NCI-H1105 (cell line): ENCODE measurements at places on chromosomes 4 and X.

GRCh38 chr4:72338060-72338459 lies 231.0 kb downstream of the ADAMTS3 start:
- DNase-seq: no peak

DNA sequence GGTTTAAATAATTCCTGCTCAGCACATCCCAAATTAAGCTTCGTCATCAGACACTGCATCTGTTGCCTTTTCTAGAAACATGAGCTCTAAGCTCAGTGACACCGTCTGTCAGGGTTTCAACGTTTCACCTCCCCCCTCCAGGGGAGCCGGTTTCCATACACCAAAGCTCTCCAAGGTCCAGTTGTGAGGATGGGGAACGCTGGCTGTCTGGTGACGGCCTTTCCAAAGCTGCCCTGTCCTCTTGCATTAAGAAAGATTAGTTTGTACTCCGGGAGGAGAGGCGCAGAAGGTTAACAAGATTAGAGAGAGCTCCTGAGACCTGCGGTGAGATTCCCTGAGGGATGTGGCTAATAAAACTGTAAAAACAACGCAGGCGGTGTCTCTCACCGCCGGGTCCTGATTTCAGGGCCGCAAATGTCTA lies 43.2 kb downstream of the ASMT start:
- no peak for DNase-seq

DNA sequence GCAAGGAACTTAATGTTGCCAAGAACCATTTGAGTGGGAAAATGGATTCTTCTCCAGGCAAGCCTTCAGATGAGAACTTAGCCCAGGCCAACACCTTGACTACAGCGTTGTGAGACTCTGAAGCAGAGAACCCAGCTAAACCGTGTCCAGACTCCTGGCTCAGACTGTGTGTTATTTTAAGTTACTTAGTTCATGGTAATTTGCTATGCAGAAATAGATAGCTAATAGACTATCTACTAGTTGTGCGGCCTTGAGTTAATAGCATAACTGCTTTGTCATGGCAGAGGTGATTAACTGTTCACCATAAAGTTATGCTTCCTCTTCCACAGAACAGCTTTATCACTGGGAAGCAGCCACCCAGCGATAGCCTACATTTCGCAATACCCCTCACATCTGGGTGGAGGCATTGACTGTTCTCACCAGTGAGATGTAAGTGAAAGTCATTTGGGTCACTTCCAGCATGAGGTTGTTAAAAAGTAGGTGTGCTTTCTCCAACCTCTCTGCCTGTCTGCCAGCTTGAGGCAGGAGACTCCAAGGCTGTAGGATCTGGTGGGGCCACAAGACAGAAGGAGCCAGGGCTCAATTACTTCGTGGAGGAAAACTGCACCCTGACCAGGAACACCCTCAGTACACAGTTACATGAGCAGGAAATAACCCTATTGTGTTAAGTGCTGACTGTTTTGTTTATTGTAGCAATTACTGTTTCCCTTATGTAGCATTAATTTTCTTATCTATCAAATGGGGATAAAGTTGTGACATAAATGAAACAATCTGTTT lies 94.2 kb downstream of the GPAT3 start:
- no peak for DNase-seq

GRCh38 chr4:105998171-105999063 lies 103.1 kb downstream of the NPNT start:
- no peak for DNase-seq

DNA sequence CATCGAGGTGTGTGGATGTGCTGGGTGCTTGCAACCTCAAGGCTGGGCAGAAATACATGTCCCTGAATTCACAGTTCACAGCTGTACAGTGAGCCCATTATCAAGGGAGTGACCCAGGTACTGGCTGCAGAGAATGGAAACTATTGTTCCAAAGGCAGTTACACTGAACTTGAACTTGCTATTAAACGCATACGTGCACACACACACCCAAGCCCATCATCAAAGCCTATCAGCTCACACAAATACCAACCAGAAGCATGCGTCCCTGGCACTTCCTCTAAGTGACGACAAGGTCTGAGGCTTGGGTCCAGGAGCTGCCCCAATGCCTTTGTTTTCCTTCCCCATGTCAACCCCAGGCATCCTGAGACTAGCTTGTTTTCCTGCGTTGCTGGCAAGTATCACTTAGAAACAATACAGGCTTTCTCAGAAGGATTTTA lies 88.6 kb downstream of the IRF2 start:
- DNase-seq: no peak

DNA sequence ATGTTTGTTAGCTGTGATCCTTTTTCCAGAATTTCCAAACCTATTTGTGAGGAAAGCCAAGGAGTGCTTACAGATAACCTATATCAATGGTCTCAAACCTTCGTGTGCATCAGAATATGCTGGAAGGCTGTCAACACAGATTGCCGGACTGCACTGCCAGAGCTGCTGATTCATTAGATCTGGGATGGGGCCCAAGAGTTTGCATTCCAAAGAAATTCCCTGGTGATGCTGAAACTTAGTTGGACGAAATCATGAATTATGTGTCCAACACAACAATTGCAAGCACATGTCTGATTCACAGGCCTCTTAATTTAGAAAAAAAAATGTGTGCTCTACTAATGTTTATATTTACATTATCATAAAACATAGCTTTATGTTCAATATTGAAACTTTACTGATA lies 544.0 kb upstream of the AMOT start:
- no peak for DNase-seq

DNA sequence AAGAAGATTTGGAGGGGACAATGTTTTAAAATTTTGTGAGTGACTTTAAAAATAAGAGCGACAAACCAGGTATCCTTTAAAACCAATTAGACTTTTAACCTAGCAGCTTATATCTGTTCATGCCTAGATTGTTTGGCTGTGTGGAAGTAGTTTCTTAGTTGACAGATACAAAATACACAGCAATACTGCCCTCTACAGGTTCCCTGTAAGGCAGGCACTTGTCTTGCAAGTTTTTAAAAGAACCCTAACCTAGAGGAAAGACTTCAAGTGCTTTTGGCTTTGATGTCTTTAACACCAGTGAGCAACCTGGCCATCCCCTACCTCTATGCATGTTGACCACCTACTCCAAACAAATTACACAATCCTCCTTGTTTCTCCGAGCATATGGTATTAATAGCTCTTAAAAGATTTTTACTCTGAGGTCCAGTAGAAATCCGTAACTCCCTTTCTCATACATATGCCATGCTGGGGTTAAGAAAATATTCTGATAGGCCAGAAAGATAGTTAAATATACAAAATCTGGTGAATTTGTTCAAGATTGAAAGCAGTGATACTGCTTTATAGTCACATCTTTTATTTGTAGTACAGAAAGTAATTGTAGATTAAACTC lies 273.0 kb downstream of the ARHGAP24 start:
- DNase-seq: peak; percentile 57

DNA sequence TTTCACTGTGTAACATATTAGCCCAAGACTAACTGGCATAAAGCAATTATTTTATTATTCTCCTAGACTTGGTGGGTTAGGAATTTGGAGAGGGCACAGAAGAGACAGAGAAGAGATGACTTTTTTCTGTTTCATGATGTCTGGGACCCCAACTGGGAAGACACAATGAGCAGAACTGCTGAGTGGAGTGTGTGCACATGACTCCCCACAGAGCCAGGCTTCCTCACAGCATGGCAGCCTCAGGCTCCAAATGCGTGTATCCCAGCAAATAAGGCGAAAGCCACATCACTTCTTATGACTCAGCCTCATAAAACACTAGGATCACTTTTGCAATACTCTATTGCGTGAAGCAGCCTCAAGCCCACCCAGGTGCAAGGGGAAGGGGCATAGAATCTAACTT lies 68.4 kb downstream of the MFAP3L start:
- DNase-seq: no peak

GRCh38 chr4:109576462-109576861 lies 16.4 kb downstream of the MCUB start:
- peak; percentile 51 for DNase-seq

DNA sequence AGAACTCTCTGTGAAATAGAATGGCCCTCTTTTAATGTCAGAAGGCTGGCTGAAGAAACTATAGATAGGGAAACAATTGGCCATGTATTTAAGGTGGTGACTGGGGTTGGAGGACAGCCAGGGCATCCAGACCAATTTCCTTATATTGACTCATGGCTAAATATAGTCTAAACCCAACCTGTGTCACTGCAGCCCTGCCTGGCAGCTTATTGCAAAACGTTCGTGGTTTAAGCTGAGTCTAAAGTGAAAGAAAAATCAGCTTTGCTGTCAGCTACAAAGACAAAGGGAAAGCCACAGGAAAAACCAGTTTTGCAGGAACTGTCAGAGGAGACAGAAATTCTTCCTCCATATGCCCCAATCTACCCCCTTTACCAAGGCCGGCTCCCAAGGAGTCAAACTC lies 902.8 kb upstream of the NDST4 start:
- DNase-seq: no peak

DNA sequence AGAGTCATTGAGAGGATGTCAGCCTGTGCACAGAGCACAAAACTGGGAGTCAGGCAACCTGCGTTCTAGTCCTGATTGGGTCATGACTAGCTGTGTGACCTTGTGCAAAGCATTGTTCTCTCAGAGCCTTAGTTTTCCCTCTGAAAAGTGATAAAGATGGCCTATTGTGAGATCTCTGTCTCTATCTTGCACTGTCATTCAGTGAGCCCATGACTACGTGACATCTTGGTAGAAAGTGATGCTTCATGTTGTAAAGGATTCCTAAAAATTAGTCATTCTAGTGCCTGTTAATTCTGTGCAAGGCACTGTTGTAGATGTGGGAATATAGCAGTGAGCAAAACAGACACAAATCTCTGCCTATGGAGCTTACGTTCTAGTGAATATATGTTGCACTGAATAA lies 2.5 kb downstream of the PGRMC1 start:
- DNase-seq: no peak

DNA sequence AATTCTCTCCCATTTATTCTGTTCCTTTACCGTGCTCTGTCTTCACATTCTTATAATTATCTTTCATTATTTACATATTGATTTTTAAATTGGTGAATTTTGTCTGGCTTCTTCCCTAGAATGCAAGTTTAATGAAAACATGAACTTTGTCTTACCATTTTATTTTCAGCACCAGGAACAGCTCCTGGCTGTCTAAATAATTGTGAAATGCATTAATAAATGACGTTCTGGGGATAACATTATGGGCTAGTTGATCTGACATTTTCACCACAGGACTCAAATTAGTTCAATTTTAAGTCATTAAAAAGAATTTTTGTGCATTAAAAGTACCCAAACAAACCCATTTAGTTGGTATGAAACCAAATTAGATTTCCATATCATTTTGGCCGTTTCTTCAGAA lies 97.5 kb downstream of the KCTD8 start:
- no peak for DNase-seq

DNA sequence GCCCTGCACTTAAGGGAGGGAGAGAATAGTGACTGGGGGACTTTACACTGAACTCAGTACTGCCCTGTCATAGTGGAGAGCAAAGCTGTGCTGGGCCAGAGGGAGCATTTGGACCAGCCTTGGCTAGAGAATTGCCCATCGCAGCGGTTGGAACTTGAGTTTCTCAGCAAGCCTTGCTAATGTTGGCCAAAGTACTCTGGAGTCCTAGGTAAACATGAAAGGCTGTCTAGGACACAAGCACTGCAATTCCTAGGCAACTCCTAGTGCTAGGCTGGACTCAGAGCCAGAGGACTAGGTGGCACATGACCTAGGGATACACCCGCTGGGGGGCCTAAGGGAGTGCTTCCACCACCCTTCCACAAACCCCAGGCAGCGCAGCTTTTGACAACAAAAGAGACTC lies 15.0 kb downstream of the MED14 start:
- DNase-seq: no peak

DNA sequence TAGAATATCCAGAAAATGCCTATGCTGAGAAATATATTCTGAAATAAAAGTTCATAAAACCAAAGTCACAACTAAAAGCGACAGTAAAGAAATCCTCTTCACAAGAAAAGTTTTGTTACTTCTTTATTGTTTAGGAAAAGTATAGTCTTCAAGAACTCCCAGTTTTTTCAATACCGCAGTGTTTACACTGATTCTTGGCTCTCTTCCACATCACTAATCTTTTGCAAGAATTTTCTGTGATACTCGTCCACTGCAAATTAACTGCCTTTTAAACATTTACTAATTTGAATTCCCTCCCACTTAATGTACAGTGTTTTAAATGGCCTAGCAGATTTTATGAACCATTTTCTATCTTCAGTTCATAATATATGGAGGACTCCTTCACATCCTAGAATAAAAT lies 65.1 kb downstream of the HPGDS start:
- no peak for DNase-seq

GRCh38 chrX:133639726-133640125 lies 224.4 kb upstream of the GPC4 start:
- DNase-seq: no peak

- no peak for DNase-seq
Observed at GRCh38 chr4:86611757-86612156, 17.6 kb downstream of the PTPN13 start.

- no peak for DNase-seq
Observed at GRCh38 chr4:70564033-70564432, 28.0 kb upstream of the AMBN start.

DNA sequence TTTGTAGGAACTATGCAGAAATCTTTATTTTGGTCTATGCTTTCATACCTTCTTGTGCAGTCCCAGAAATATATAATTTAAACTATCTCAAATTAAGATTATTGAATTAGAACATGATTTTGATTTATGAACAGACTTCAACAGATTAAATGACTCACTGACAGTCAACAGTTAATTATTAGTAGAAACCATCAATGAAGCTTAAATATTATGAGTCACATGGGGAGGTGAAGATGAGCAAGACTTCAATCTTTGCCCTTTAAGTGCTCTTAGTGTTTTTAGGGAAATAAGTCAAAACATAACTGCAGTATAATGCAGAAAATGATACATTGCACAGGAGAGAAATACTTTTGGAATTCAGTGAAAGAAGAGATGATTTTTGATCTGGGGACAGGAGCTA lies 81.5 kb upstream of the BMP3 start:
- no peak for DNase-seq

DNA sequence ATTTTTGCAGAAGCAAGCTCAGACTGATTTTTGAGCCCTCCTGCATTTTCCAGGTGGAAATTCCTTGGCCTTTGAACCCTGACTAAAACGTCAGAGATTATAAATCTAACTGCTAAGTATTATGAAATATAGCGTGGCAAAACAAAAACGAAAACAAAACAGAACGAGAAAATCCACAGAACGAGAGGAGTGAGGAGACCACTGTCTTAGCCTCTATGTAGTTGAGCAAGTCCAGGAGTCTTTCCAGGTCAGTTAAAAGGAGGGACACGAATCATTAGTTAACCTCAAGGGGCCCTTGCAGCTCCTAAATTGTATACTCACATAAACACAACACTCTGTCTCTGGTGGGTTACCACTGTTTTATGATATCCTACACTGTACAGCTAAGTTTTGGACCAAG lies 80.2 kb downstream of the SYNPO2 start:
- no peak for DNase-seq

- DNase-seq: no peak
Observed at GRCh38 chr4:87370068-87370467, 20.9 kb downstream of the HSD17B11 start.

- DNase-seq: no peak
Observed at GRCh38 chr4:142773505-142773904, 72.6 kb downstream of the INPP4B start.

DNA sequence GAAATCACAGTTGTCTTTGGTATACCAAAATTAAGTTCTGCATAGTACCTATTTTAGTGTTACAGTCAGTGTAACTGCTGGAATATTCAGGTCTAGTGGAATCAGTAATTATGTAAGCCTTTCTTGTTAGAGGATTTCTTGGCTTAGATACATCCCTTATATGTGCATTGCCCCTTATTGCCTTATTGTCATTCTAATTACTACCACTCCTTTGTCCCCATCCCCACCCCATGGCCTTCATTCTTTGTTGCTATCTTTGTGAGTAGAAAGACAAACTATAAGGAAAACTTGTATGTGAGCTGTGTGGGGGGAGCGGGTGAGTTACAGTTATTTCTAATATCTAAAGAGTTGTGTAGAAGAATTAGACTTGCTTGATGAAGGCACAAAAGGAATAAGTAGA lies 36.9 kb upstream of the RPA4 start:
- no peak for DNase-seq
